Testis (tissue), 5 donors: ENCODE measurements at places on chromosomes 16 and 17. TPM values are rescaled to one million over a fixed set of nuclear protein-coding genes. Genes with fewer than 3 reads are reported as not detected.
A peak's percentile ranks its signal among the peaks of the same experiment; 100 is the strongest.

DNA sequence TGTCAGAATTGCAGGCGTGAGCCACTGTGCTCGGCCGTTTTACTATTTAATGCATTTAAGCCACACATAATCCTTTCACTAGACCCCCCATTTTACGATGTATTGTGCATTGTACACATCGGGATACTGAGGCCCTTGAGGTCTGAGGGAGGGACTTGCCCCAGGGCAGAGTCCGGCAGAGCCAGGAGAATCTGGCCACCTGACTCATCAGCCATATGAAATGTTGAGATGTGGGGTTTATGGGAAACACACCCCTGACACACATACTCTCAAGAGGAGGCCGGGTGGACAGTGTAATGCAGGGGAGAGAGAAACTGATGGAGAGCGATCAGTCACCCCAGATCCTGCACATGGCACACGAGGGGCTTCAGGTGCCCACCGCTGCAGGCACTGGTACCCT is 196.6 kb downstream of the ZNF423 start:
- no peaks in the 10 kb centered on the region for H3K36me3 ChIP-seq
- H3K27me3 ChIP-seq = no peaks in the 10 kb centered on the region
- no peak for DNase-seq
- no peak overlapping the region for H3K4me3 ChIP-seq
- H3K4me1 ChIP-seq = peaks cover 13% of the 10 kb centered on the region

Gene TP53TG3F
- total RNA-seq = 2.0 TPM

GRCh38 chr17:69501591-69502468 is 87.3 kb downstream of the MAP2K6 start:
- H3K36me3 ChIP-seq = no peaks in the 10 kb centered on the region
- peak; percentile 32 for DNase-seq
- no peak overlapping the region for H3K4me3 ChIP-seq
- H3K4me1 ChIP-seq = no peaks in the 10 kb centered on the region
- no peak overlapping the region for H3K27ac ChIP-seq

GRCh38 chr16:30997725-30998711 is 12.4 kb downstream of the STX1B start:
- H3K4me1 ChIP-seq = peaks cover 22% of the 10 kb centered on the region
- H3K27ac ChIP-seq = no peak overlapping the region
- no peaks in the 10 kb centered on the region for H3K27me3 ChIP-seq
- no peak for DNase-seq

- H3K4me3 ChIP-seq = no peak overlapping the region
- H3K27ac ChIP-seq = peak overlapping the region; percentile 9
- no peaks in the 10 kb centered on the region for H3K36me3 ChIP-seq
- DNase-seq = peak; percentile 57
Measured at GRCh38 chr17:78890498-78890897, 12.5 kb downstream of the CEP295NL start.

Gene RFWD3
- 66.8 TPM for total RNA-seq

Gene TRPV2
- total RNA-seq = 7.7 TPM

- H3K36me3 ChIP-seq = no peaks in the 10 kb centered on the region
- no peak overlapping the region for H3K27ac ChIP-seq
- no peaks in the 10 kb centered on the region for H3K27me3 ChIP-seq
- no peak for DNase-seq
- no peak overlapping the region for H3K4me3 ChIP-seq
Measured at GRCh38 chr16:54171626-54172537, 114.7 kb downstream of the IRX3 start.

Gene DRG2
- 43.1 TPM for total RNA-seq

Gene PSMB3
- total RNA-seq = 113 TPM

- no peak overlapping the region for H3K4me3 ChIP-seq
- DNase-seq = no peak
- no peaks in the 10 kb centered on the region for H3K27me3 ChIP-seq
- H3K36me3 ChIP-seq = no peaks in the 10 kb centered on the region
- no peak overlapping the region for H3K27ac ChIP-seq
Measured at GRCh38 chr17:62101515-62101914, 36.4 kb upstream of the MED13 start.

DNA sequence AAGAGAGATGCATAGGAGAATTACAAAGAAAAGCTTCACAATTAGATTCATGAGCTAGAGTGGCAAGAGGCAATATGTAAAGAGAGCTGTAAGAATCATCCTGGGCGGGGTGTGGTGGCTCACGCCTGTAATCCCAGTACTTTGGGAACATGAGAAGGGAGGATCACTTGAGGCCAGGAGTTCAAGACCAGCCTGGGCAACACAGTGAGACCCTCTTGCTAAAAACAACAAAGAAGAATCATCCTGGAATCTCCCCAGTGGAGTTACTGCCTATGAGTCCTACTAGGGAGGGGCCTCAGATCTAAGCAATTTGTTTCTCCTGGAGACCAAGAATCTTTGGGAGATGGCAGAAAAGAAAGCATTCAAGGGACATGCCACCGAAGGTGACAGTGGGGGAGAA is 119.1 kb downstream of the HIC1 start:
- no peaks in the 10 kb centered on the region for H3K36me3 ChIP-seq
- H3K27me3 ChIP-seq = no peaks in the 10 kb centered on the region
- no peak for DNase-seq
- no peak overlapping the region for H3K27ac ChIP-seq
- no peak overlapping the region for H3K4me3 ChIP-seq
- H3K4me1 ChIP-seq = peaks cover 63% of the 10 kb centered on the region

GRCh38 chr16:22023505-22023904 is 15.6 kb downstream of the MOSMO start:
- H3K27me3 ChIP-seq = no peaks in the 10 kb centered on the region
- DNase-seq = no peak
- H3K4me3 ChIP-seq = no peak overlapping the region
- H3K27ac ChIP-seq = no peak overlapping the region
- H3K36me3 ChIP-seq = no peaks in the 10 kb centered on the region
- peaks cover 16% of the 10 kb centered on the region for H3K4me1 ChIP-seq

- no peaks in the 10 kb centered on the region for H3K36me3 ChIP-seq
- DNase-seq = no peak
- no peak overlapping the region for H3K27ac ChIP-seq
- peaks cover 4% of the 10 kb centered on the region for H3K4me1 ChIP-seq
- no peaks in the 10 kb centered on the region for H3K27me3 ChIP-seq
- H3K4me3 ChIP-seq = no peak overlapping the region
Measured at GRCh38 chr17:4973256-4974114, 5.9 kb upstream of the SPAG7 start.

GRCh38 chr17:13462673-13463124 is 139.0 kb downstream of the HS3ST3A1 start:
- no peaks in the 10 kb centered on the region for H3K4me1 ChIP-seq
- H3K27ac ChIP-seq = no peak overlapping the region
- DNase-seq = no peak
- H3K4me3 ChIP-seq = no peak overlapping the region

DNA sequence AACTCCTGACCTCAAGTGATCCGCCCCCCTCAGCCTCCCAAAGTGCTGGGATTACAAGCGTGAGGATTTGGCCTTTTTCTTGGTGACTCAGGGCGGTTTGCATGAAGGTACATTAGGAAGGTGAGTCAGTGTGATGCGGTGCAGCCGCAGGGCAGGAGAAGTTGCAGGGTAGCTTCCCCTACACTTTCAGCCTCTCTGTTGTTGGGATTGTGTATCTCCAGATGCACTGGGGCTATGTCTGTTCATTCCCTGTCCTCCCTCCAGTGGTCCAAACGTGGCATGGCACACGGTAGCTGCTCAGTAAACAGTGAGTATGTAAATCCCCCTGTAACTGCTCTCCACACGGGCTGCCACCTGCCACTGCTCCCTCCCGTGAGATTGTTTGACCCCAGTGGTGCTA is 109.1 kb upstream of the CDC42EP4 start:
- no peaks in the 10 kb centered on the region for H3K27me3 ChIP-seq
- H3K36me3 ChIP-seq = no peaks in the 10 kb centered on the region
- H3K4me3 ChIP-seq = no peak overlapping the region
- H3K27ac ChIP-seq = no peak overlapping the region
- H3K4me1 ChIP-seq = peaks cover 4% of the 10 kb centered on the region

Gene MPP3
- 18.2 TPM for total RNA-seq

DNA sequence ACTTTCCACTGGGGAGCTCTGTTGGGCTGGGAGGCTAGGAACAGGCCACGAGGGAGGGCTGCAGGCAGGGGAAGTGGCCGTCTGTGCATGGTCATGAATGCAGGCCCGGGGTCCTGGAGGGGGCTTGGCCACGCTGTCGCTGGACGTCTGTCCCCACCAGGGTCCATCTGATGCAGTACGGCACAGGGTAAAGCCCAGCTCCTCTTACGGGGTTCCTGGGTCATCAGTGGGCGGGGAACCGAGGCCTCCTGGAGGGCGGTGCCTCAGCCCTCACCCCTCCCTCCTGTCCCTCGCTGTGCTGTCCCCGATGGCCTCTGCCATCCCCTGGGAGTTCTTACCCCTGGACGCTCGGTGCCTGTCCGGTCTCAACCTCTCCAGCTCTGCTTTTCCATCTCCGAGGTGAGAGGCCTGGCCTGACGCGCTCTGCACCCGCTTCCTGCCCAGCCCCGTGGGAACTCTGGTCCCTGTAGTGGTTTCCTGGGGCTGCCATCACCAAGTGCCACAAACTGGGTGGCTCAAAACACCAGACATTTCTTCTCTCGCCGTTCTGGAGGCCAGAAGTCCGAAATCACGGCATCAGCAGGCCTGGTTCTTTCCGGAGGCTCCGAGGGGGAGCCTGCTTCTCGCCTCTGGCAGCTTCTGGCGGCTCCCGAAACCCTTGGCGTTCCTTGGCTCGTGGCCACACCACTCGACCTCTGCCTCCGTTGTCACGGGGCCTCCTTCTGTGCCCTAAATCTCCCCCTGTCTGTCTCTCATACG is 182.8 kb downstream of the SEC14L1 start:
- no peaks in the 10 kb centered on the region for H3K36me3 ChIP-seq
- peak overlapping the region; percentile 44 for H3K27ac ChIP-seq
- no peaks in the 10 kb centered on the region for H3K27me3 ChIP-seq

- H3K36me3 ChIP-seq = no peaks in the 10 kb centered on the region
- H3K4me1 ChIP-seq = peaks cover 5% of the 10 kb centered on the region
- no peak overlapping the region for H3K27ac ChIP-seq
- H3K27me3 ChIP-seq = no peaks in the 10 kb centered on the region
- H3K4me3 ChIP-seq = no peak overlapping the region
Measured at GRCh38 chr16:80680046-80680445, 124.4 kb downstream of the CDYL2 start.

Gene FOXJ1
- 29.4 TPM for total RNA-seq

DNA sequence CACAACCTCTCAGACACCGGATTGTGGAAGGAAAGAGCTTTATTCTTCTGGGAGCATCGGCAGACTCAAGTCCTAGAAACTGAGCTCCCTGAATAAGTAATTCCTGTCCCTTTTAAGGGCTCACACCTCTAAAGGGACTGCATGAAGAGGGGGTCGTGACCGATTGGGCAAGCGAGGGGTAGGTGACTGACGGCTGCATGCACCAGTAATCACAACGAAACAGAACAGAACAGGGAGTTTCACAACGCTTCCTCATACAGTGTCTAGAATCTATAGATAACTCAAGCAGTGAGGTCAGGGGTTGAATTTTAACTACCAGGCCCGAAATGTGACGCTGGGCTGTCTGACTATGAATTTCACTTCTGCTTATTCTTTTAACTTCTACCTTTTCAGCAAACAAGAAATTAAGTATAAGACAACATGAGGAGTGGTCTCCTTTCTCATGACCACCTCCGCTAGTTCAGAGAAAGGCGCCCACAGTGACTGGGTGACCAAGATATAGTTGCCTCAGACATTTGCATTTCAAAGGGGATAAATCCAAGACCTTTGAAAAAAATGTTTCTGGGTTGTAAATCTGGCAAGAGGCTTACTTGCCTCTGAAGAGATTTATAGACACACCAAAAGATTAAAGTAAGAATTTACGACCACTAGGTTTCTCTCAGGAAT is 88.4 kb upstream of the ATF7IP2 start:
- H3K27ac ChIP-seq = no peak overlapping the region
- no peaks in the 10 kb centered on the region for H3K27me3 ChIP-seq
- no peaks in the 10 kb centered on the region for H3K4me1 ChIP-seq
- DNase-seq = no peak

GRCh38 chr17:75878174-75878998 is at the start of gene TRIM47:
Gene TRIM47 (minus strand): TSS chr17:75878581. CDS start chr17:75878548, 33 bp downstream.
- no peaks in the 10 kb centered on the region for H3K36me3 ChIP-seq
- H3K4me1 ChIP-seq = peaks cover 40% of the 10 kb centered on the region
- peak within 1 kb of the TSS; percentile 90 for H3K27ac ChIP-seq
- peak within 1 kb of the TSS; percentile 76 for H3K4me3 ChIP-seq
- peak; percentile 74 for DNase-seq
- no peaks in the 10 kb centered on the region for H3K27me3 ChIP-seq

GRCh38 chr16:89958068-89958467 is 9.5 kb downstream of the DEF8 start:
- H3K4me1 ChIP-seq = no peaks in the 10 kb centered on the region
- peak; percentile 79 for DNase-seq
- H3K27ac ChIP-seq = no peak overlapping the region
- no peaks in the 10 kb centered on the region for H3K27me3 ChIP-seq
- no peak overlapping the region for H3K4me3 ChIP-seq

- no peak for DNase-seq
- H3K36me3 ChIP-seq = no peaks in the 10 kb centered on the region
- H3K4me3 ChIP-seq = no peak overlapping the region
- H3K4me1 ChIP-seq = no peaks in the 10 kb centered on the region
- H3K27me3 ChIP-seq = no peaks in the 10 kb centered on the region
- no peak overlapping the region for H3K27ac ChIP-seq
Measured at GRCh38 chr17:47611372-47612350, 38.1 kb upstream of the KPNB1 start.

GRCh38 chr17:37274461-37274860 is 101.3 kb upstream of the C17orf78 start:
- no peaks in the 10 kb centered on the region for H3K4me1 ChIP-seq
- H3K36me3 ChIP-seq = no peaks in the 10 kb centered on the region
- no peak overlapping the region for H3K4me3 ChIP-seq
- DNase-seq = no peak

Gene ELMO3
- total RNA-seq = 10.5 TPM

DNA sequence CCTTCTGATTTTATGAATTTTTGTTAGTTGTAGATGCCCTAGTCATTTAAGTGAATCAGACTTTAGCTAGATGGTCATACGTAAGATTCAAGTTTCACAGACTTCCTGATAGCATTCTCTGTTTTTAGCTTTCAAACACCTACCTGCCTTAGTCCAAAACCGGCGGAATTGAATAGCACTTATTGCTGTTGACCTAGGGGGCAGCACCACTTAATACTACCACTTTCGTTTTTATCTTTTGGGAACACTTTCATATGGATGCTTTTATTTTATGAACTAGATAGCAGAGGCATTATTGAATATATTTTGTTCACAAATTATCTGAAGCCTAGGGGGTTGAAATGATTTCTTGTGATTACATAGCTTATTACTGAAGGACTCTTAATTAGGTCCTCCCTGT is 31.5 kb downstream of the TADA2A start:
- DNase-seq = no peak
- no peak overlapping the region for H3K4me3 ChIP-seq
- H3K27ac ChIP-seq = no peak overlapping the region
- no peaks in the 10 kb centered on the region for H3K4me1 ChIP-seq

GRCh38 chr17:9519583-9520272 is 55.9 kb downstream of the STX8 start:
- no peak overlapping the region for H3K27ac ChIP-seq
- no peaks in the 10 kb centered on the region for H3K36me3 ChIP-seq
- H3K4me1 ChIP-seq = no peaks in the 10 kb centered on the region
- no peak for DNase-seq

Gene KRTAP1-5
- not detected for total RNA-seq
